C1 segment of cervical spinal cord (tissue), 14 donors: ENCODE measurements at places on chromosomes 12 and 14.

DNA sequence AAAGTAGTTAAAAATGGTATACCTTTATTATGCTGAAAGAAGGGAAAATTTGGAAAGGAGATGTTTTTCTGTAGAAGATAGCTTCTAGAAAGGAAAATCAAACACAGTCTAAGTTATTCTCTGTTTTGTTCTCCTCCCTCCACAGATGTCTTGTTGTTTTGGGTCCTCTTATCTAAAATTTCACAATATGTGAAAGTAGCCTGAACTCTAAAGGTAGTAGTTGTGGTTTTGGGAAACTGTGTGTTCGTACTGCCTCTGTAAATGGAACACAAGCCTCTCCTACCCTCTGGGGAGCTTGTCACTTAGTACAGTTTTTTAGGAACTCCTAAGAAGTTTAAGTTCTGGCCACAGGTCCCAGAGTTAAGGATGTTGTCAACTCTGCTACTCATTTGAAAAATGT, 112.6 kb downstream of the CRADD start:
- no peak for DNase-seq

- DNase-seq, result no peak
Observed at GRCh38 chr14:84197704-84198103, 1332.2 kb upstream of the FLRT2 start.

DNA sequence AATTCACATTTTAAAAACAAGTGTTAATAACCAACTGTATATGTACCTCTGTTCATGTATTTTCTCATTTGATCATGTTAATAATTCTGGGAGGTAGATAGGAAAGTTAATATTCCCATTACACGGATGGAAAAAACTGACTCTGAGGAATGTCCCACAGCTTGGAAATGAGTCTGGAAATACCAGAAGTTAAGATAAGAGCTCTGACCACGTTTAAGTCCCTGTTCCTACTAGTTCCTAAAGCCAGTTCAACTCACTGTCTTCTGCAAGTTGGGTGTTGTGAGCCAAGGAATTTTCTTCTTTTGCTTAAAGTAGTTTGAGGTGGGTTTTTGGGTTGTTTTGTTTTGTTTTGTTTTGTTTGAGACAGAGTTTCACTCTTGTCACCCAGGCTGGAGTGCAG, 104.5 kb downstream of the TMEM30B start:
- no peak for DNase-seq

- DNase-seq, result no peak
Observed at GRCh38 chr14:22427771-22428231, 161.2 kb downstream of the DAD1 start.

DNA sequence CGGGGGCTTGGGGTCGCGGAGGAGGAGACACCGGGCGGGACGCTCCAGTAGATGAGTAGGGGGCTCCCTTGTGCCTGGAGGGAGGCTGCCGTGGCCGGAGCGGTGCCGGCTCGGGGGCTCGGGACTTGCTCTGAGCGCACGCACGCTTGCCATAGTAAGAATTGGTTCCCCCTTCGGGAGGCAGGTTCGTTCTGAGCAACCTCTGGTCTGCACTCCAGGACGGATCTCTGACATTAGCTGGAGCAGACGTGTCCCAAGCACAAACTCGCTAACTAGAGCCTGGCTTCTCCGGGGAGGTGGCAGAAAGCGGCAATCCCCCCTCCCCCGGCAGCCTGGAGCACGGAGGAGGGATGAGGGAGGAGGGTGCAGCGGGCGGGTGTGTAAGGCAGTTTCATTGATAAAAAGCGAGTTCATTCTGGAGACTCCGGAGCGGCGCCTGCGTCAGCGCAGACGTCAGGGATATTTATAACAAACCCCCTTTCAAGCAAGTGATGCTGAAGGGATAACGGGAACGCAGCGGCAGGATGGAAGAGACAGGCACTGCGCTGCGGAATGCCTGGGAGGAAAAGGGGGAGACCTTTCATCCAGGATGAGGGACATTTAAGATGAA, 630 bp downstream of the FOS start:
- no peak for DNase-seq

- DNase-seq, result no peak
Observed at GRCh38 chr12:67299526-67299925, 30.4 kb downstream of the CAND1 start.

DNA sequence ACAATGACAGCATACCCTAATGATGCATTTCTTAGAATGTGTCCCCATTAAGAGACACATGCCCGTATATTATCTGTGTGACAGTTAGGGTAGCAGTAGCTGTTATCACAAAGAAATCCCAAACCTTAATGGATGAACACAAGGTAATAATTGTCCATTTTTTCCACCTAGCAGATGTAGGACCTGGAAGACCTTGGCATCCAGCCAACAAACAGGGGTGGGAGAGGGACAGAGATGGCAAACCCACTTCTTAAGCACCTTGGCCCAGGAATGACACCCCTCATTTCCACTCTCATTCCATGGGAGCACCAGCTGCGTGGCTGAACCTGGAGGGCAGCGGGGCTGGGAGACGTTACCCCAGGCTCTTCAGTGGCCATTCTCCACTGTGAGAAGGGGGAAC, 679.0 kb downstream of the AACS start:
- no peak for DNase-seq

GRCh38 chr12:109387425-109388166, 39.9 kb downstream of the MYO1H start:
- peak; percentile 13 for DNase-seq

GRCh38 chr14:72111911-72112310, 179.7 kb downstream of the RGS6 start:
- DNase-seq, result no peak

DNA sequence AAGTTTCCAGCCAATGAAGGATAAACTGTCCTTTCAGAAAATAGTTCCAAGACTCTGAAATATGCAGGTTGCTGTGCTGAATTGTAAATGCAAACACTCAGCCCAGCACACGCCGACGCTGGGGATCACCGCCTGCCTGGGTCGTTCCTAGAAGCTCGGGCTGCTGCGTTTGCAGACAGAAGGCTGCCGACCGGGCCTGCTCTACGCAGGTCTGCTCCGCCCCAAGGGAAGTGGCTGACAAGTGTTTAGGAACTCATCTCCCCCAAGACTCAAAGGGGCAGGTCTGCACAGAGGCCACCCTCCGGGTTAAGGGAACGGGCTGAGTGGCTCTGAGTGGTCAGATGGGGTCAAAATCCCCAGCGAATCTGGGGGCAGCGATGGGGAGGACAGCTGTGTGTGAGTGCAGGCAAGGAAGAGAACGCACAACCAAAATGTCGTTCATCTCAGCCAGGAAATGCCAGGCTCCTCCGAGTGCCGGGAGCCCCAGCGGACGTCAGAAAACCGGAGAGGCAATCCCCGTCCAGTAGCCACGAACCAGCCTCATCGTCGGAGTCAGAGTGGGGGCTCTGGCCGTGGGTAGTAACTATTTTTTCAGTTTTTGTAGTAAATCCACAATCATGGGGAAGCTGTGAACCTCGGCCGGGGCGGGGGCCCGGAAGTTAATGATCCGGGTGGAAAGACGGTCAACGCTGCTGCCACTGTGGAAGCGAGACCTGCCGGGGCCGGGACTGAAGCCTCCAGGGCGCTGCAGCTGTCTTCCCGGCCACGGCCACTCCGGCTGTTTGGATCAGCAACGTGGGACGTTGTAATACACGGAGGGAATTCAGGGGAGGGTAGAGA, 6.0 kb downstream of the GALNT9 start:
- no peak for DNase-seq

DNA sequence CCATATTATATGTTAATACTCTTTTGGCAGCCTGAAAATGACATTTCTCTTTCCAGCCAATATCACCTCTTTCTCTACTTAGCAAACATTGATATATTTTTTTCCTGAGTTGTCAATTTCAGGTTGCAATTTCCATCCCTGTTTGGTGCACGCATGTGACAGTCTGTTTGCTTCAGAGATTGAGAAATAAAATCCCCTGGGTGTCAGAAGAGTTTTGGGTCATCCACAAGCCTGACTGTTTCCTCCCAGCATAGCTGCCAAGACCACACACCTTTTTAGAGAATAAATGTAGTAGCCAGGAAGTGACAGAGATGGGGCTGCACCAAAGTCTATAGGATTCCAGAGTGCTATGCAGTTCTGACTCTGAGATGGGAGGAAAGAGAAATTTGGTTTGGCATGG, 144.9 kb upstream of the NOS1 start:
- no peak for DNase-seq

DNA sequence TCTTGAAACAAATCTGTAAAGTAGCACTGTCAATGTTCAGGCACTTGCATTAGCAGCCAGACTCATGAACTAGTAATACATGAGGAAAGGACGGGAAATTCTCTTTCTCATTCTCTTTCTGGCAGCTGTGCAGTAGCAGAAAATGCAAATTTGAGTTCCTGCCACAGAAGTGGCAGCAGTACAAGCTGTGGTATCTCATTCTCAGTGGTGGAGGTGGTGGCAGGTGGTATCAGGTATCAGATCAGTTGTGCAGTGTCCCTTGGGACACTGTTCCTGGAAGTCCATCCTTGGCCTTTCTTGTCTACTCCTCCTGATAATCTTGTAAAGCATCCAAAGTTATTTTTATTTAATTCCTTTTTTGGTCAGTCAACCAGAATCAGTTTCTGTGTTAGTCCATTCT, 103.0 kb downstream of the C12orf42 start:
- no peak for DNase-seq
